Muscle of leg (tissue), 16 donors: ENCODE measurements at places on chromosomes 2 and 18. TPM values are rescaled to one million over a fixed set of nuclear protein-coding genes. Genes with fewer than 3 reads are reported as not detected.
A peak's percentile ranks its signal among the peaks of the same experiment; 100 is the strongest.

AGXT gene
- total RNA-seq: 0.13 TPM

GPR55 gene
- not detected for total RNA-seq

MYOM1 gene
- total RNA-seq: 377 TPM

- no peak for DNase-seq
- no peaks in the 10 kb centered on the region for H3K4me1 ChIP-seq
- no peak overlapping the region for H3K27ac ChIP-seq
- H3K4me3 ChIP-seq: no peak overlapping the region
- no peaks in the 10 kb centered on the region for H3K27me3 ChIP-seq
- H3K36me3 ChIP-seq: no peaks in the 10 kb centered on the region
These were observed 77.0 kb upstream of the TMEM200C start for GRCh38 chr18:5972298-5972697.

GRCh38 chr2:171185941-171186340 lies 25.2 kb upstream of the TLK1 start:
- H3K27me3 ChIP-seq: no peaks in the 10 kb centered on the region
- no peak overlapping the region for H3K27ac ChIP-seq
- no peaks in the 10 kb centered on the region for H3K4me1 ChIP-seq
- H3K36me3 ChIP-seq: no peaks in the 10 kb centered on the region

GRCh38 chr18:63882333-63883141 lies 5.0 kb upstream of the SERPINB2 start:
- DNase-seq: no peak
- no peaks in the 10 kb centered on the region for H3K27me3 ChIP-seq
- H3K4me1 ChIP-seq: no peaks in the 10 kb centered on the region
- no peaks in the 10 kb centered on the region for H3K36me3 ChIP-seq
- H3K4me3 ChIP-seq: no peak overlapping the region
- H3K27ac ChIP-seq: no peak overlapping the region

GRCh38 chr2:148565272-148565894 lies 79.2 kb upstream of the EPC2 start:
- no peak overlapping the region for H3K27ac ChIP-seq
- DNase-seq: no peak
- H3K27me3 ChIP-seq: no peaks in the 10 kb centered on the region
- no peaks in the 10 kb centered on the region for H3K36me3 ChIP-seq
- H3K4me3 ChIP-seq: no peak overlapping the region
- peaks cover 3% of the 10 kb centered on the region for H3K4me1 ChIP-seq

DNA sequence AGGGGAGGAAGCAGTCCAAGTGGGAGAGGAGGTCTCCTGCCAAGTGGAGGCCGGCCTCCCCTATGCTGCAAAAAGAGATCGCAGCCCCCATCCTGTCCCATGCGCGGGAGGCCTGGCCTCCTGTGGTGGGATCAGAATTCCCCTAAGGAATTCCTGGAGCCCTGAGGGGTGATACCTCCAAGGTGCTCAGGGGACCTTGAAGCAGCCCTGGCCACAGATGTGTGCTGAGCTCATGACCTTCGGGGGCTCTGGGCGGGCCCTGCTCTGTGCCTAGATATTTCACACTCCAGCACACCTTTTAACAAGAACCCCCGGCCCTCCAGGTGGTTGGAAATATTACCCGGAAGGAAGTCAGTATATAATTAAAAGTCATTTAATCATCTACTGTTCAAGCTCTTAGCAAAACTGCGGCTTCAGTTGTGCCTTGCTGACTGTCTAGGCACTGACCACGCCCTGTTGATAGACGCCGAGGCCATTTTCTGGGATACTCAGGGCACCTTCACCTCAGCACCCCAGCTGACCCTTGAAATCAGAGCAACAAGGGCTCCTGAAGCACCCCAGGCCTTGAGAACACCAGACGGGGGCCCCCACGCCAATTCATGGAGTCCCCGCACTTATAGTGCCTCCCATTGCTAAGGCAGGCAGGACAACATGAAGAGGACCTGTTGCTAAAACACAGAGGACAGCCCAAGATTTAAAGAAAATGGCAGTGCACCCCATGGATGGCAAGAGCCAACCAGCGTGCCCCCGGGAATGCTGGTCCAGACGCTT lies 119.1 kb downstream of the NDUFA10 start:
- no peaks in the 10 kb centered on the region for H3K36me3 ChIP-seq
- H3K27me3 ChIP-seq: peaks cover 7% of the 10 kb centered on the region
- no peak for DNase-seq
- H3K4me3 ChIP-seq: no peak overlapping the region
- H3K4me1 ChIP-seq: peaks cover 11% of the 10 kb centered on the region

- H3K36me3 ChIP-seq: no peaks in the 10 kb centered on the region
- no peak overlapping the region for H3K4me3 ChIP-seq
- H3K4me1 ChIP-seq: peaks cover 4% of the 10 kb centered on the region
- no peaks in the 10 kb centered on the region for H3K27me3 ChIP-seq
These were observed 402.6 kb upstream of the MEIS1 start for GRCh38 chr2:66032226-66032775.

GRCh38 chr2:219243291-219243761 lies 1.9 kb downstream of the GLB1L start:
- no peak overlapping the region for H3K27ac ChIP-seq
- DNase-seq: peak; percentile 62
- H3K36me3 ChIP-seq: peaks cover 23% of the 10 kb centered on the region

DNA sequence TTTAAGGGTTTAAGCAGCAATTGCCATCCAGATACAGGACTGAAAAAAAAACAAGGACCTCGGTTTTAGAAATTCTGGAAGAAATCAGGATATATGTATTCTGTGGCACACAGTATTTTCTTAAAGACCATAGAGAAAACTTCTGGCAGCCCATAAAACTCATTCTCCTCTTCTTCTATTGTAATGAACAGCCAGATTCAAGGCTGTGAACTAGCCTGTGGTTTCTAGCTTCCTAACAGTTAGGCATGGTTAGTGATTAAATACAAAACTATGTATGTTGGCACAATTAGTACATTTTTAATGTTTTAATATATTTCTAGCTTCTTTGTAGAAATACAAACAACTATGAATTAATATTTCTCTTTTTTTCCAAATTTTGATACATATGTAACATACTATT lies 555.7 kb downstream of the DSC3 start:
- H3K4me3 ChIP-seq: no peak overlapping the region
- H3K27me3 ChIP-seq: no peaks in the 10 kb centered on the region
- no peak for DNase-seq

- H3K4me3 ChIP-seq: no peak overlapping the region
- no peaks in the 10 kb centered on the region for H3K36me3 ChIP-seq
- DNase-seq: no peak
- H3K4me1 ChIP-seq: no peaks in the 10 kb centered on the region
- no peak overlapping the region for H3K27ac ChIP-seq
- H3K27me3 ChIP-seq: no peaks in the 10 kb centered on the region
These were observed 24.4 kb upstream of the AGFG1 start for GRCh38 chr2:227447606-227448005.

GRCh38 chr18:9673296-9674251 lies 34.5 kb upstream of the RAB31 start:
- peak; percentile 59 for DNase-seq
- no peak overlapping the region for H3K4me3 ChIP-seq
- no peak overlapping the region for H3K27ac ChIP-seq
- H3K36me3 ChIP-seq: no peaks in the 10 kb centered on the region
- H3K27me3 ChIP-seq: no peaks in the 10 kb centered on the region
- peaks cover 2% of the 10 kb centered on the region for H3K4me1 ChIP-seq

- no peak overlapping the region for H3K4me3 ChIP-seq
- peaks cover 18% of the 10 kb centered on the region for H3K4me1 ChIP-seq
- peak overlapping the region; percentile 69 for H3K27ac ChIP-seq
- H3K27me3 ChIP-seq: no peaks in the 10 kb centered on the region
- no peaks in the 10 kb centered on the region for H3K36me3 ChIP-seq
- DNase-seq: no peak
These were observed 266.4 kb downstream of the ANAPC1 start for GRCh38 chr2:111617299-111618225.

GRCh38 chr2:173571887-173572680 lies 217.4 kb downstream of the CDCA7 start:
- DNase-seq: no peak
- peaks cover 7% of the 10 kb centered on the region for H3K4me1 ChIP-seq
- no peaks in the 10 kb centered on the region for H3K27me3 ChIP-seq
- no peak overlapping the region for H3K27ac ChIP-seq

GRCh38 chr2:174005801-174006419 lies 40.7 kb upstream of the SP3 start:
- H3K27me3 ChIP-seq: no peaks in the 10 kb centered on the region
- H3K36me3 ChIP-seq: no peaks in the 10 kb centered on the region
- DNase-seq: no peak
- H3K4me1 ChIP-seq: peaks cover 25% of the 10 kb centered on the region
- H3K4me3 ChIP-seq: no peak overlapping the region
